IMR-90 (cell line): ENCODE measurements at places on chromosomes 4 and X. TPM values are rescaled to one million over a fixed set of nuclear protein-coding genes. Genes with fewer than 3 reads are reported as not detected.

GRCh38 chr4:6641164-6641970, 882 bp downstream of the MRFAP1 start:
- H3K27ac ChIP-seq: peak overlapping the region; percentile 91
- peaks cover 10% of the 10 kb centered on the region for H3K4me1 ChIP-seq
- no peaks in the 10 kb centered on the region for H3K27me3 ChIP-seq
- H3K36me3 ChIP-seq: peaks cover 13% of the 10 kb centered on the region
- DNase-seq: peak; percentile 42

DNA sequence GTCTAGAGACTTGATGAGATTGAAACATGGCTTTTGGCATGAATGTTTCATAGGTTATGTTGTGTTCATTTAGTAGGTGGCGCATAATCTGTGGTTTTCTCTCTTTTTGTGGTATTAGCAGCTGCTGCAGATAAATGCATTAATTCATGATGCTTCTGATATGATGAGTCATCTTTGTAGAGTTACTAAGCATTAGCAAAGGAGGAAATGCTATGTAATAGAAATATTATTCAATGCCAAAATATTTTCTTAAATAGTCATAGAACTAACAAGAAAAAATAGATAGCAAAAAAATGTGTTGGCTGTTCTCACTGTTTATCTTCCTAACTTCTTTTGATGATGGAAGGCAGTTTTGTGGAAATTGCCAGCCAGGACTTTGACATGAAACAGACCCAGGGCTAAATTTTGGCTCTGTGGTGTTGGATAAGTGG, 3.6 kb downstream of the ZXDB start:
- no peak overlapping the region for H3K27ac ChIP-seq
- H3K4me1 ChIP-seq: peaks cover 2% of the 10 kb centered on the region; the same call in 1 of the 2 replicates
- H3K27me3 ChIP-seq: no peaks in the 10 kb centered on the region
- H3K4me3 ChIP-seq: no peak overlapping the region; the same call in 1 of the 2 replicates
- H3K36me3 ChIP-seq: 0 out of 2 replicates have a peak, but pooled peaks cover 4% of the 10 kb centered on the region

- H3K4me1 ChIP-seq: no peaks in the 10 kb centered on the region
- no peaks in the 10 kb centered on the region for H3K36me3 ChIP-seq
- H3K4me3 ChIP-seq: no peak overlapping the region
These were observed 177.8 kb upstream of the DKK2 start for GRCh38 chr4:107213880-107214279.

GRCh38 chrX:74232859-74233258, 71.1 kb upstream of the ZCCHC13 start:
- peak; percentile 23 for DNase-seq
- no peak overlapping the region for H3K4me3 ChIP-seq
- no peaks in the 10 kb centered on the region for H3K27me3 ChIP-seq
- no peaks in the 10 kb centered on the region for H3K4me1 ChIP-seq
- peaks cover 4% of the 10 kb centered on the region; the same call in 1 of the 2 replicates for H3K36me3 ChIP-seq

GRCh38 chr4:39713691-39714090, 15.8 kb downstream of the UBE2K start:
- peaks cover 3% of the 10 kb centered on the region; the same call in 1 of the 2 replicates for H3K36me3 ChIP-seq
- H3K4me3 ChIP-seq: no peak overlapping the region
- peak overlapping the region; percentile 6; the same call in 1 of the 2 replicates for H3K27ac ChIP-seq
- H3K4me1 ChIP-seq: peaks cover 10% of the 10 kb centered on the region
- no peaks in the 10 kb centered on the region for H3K27me3 ChIP-seq

- no peak overlapping the region for H3K27ac ChIP-seq
- DNase-seq: no peak
- no peaks in the 10 kb centered on the region for H3K36me3 ChIP-seq
- peaks cover 2% of the 10 kb centered on the region; the same call in 1 of the 2 replicates for H3K4me1 ChIP-seq
These were observed 159.3 kb downstream of the SH3KBP1 start for GRCh38 chrX:19727887-19728648.

- H3K36me3 ChIP-seq: no peaks in the 10 kb centered on the region
- no peak for DNase-seq
- H3K27me3 ChIP-seq: no peaks in the 10 kb centered on the region
- H3K4me1 ChIP-seq: no peaks in the 10 kb centered on the region
- H3K27ac ChIP-seq: no peak overlapping the region
These were observed 257.8 kb downstream of the TEX13C start for GRCh38 chrX:125577479-125577878.

Gene SPANXB1
- not detected in 2 replicates for total RNA-seq

- no peak overlapping the region for H3K4me3 ChIP-seq
- H3K27ac ChIP-seq: no peak overlapping the region
- H3K27me3 ChIP-seq: no peaks in the 10 kb centered on the region
- H3K36me3 ChIP-seq: no peaks in the 10 kb centered on the region
These were observed 84.7 kb upstream of the ANKRD50 start for GRCh38 chr4:124797223-124797622.

DNA sequence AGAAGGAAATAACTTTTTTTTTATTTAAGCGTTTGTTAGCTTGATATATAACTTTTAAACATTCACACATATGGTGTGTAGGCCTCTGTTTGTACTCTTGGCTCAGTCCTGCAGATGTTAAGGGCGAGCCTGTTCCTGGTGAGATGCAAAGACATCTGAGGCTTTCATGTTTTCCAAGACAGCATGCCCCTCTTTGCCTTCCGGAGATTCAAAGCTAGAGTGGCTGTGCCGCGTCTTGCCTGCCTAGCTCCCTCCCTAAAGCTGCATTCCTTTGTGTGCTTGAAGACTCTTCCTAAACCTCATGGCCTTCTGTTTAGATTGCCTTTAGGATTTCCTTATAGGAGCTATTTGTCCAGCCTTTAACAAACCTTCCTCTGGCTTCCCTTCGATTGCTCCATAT, 67.1 kb downstream of the MID1IP1 start:
- no peaks in the 10 kb centered on the region; the same call in none of the 2 replicates for H3K27me3 ChIP-seq
- peaks cover 4% of the 10 kb centered on the region; the same call in 1 of the 2 replicates for H3K4me1 ChIP-seq
- no peak overlapping the region for H3K4me3 ChIP-seq
- no peak overlapping the region for H3K27ac ChIP-seq
- no peak for DNase-seq

DNA sequence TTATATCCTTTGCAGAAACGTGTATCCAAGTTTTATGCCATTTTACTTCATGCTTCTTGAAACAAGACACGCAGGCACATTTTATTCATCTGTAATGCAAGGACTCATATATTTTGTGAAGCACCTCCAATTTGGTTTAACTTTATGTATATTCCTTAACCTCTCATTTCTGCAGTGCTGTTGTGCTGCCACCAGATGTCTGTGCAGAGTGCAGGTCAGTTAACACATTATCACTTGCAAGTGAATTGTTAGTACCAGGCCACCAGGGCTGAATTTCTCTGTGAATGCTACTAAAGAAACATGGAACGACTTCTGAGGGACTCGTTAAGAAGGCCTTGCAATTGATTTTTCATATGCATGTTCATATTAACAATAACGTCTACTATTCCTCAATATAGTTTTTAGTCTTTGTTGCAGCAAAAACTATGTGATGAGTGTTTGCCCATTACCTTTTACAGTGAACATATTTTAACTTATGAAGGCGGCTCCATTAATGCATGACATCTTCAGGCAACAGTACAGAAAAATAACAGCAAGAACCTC, 770.3 kb downstream of the NLGN4X start:
- no peaks in the 10 kb centered on the region for H3K4me1 ChIP-seq
- H3K27me3 ChIP-seq: no peaks in the 10 kb centered on the region
- no peak for DNase-seq

GRCh38 chrX:1483843-1484637, 31.3 kb upstream of the ASMTL start:
- no peaks in the 10 kb centered on the region for H3K4me1 ChIP-seq
- H3K4me3 ChIP-seq: no peak overlapping the region
- H3K27ac ChIP-seq: no peak overlapping the region
- H3K36me3 ChIP-seq: no peaks in the 10 kb centered on the region
- DNase-seq: no peak

- DNase-seq: no peak
- H3K27ac ChIP-seq: no peak overlapping the region
- H3K27me3 ChIP-seq: no peaks in the 10 kb centered on the region
- H3K36me3 ChIP-seq: no peaks in the 10 kb centered on the region
- no peak overlapping the region for H3K4me3 ChIP-seq
These were observed 1.9 kb downstream of the CCDC110 start for GRCh38 chr4:185469580-185470154.

Gene EDA2R
- total RNA-seq: 22.8 and 23.8 TPM in 2 replicates

- no peak overlapping the region for H3K4me3 ChIP-seq
- H3K36me3 ChIP-seq: no peaks in the 10 kb centered on the region
- H3K4me1 ChIP-seq: peaks cover 4% of the 10 kb centered on the region; the same call in 1 of the 2 replicates
These were observed 82.6 kb downstream of the SORBS2 start for GRCh38 chr4:185729391-185729804.

Gene ADGRL3
- 2.2 and 2.5 TPM in 2 replicates for total RNA-seq

- H3K27ac ChIP-seq: no peak overlapping the region
- H3K4me3 ChIP-seq: no peak overlapping the region
- H3K4me1 ChIP-seq: no peaks in the 10 kb centered on the region
- no peak for DNase-seq
These were observed 1.2 kb downstream of the IRS4 start for GRCh38 chrX:108735091-108735678.

- H3K36me3 ChIP-seq: no peaks in the 10 kb centered on the region
- no peaks in the 10 kb centered on the region for H3K4me1 ChIP-seq
These were observed 81.5 kb downstream of the RCHY1 start for GRCh38 chr4:75432683-75433082.

Gene JADE3
- total RNA-seq: 4.4 and 4.7 TPM in 2 replicates

GRCh38 chr4:53015681-53016080, 153.6 kb downstream of the RASL11B start:
- DNase-seq: peak; percentile 81
- peaks cover 28% of the 10 kb centered on the region for H3K4me1 ChIP-seq
- H3K36me3 ChIP-seq: no peaks in the 10 kb centered on the region
- H3K27ac ChIP-seq: no peak overlapping the region
- no peaks in the 10 kb centered on the region for H3K27me3 ChIP-seq

Gene ODAM
- total RNA-seq: not detected in 2 replicates

DNA sequence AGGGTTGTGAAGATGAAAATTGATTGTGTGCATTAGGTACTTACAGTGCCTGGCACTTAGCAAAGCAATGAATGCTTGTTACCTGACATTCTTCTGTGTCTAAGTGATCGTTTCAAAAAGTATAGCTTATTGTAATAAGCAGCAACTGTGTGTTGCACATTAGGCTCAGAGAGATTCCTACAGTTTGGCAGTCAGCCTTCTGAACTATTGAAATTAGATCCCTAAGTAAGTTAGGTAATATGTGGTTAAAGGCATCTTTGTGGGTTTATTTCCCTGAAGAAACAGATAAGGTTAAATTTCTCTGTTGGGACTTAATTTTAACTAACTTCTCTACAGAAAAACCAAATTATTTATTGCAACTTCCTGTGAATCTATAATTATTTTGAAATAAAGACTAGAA, 93.4 kb downstream of the REPS2 start:
- H3K4me3 ChIP-seq: no peak overlapping the region
- H3K27ac ChIP-seq: no peak overlapping the region

DNA sequence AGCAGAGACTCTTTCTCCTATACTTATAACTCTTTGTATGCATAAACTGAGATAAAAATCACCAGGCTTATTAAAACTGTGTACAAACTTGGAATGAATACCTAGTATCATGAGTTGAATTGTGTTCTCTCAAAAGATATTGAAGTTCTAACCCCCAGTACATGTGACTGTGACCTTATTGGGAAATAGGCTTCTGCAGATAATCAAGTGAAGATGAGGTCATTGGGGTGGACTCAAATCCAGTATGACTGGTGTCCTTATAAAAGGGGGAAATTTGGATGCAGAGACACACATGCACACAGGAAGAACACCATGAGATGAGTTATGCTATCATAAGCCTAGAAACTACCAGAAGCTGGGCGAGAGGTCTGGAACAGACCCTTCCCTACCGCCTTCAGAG, 26.2 kb downstream of the ZNF827 start:
- no peaks in the 10 kb centered on the region for H3K36me3 ChIP-seq
- H3K4me1 ChIP-seq: peaks cover 8% of the 10 kb centered on the region
- H3K27me3 ChIP-seq: no peaks in the 10 kb centered on the region
- no peak for DNase-seq

Gene UGT2B11
- total RNA-seq: not detected in 2 replicates

Gene GRIA3
- total RNA-seq: not detected in 2 replicates

Gene CXCL11
- under 0.01 TPM in 2 replicates for total RNA-seq

Gene DUSP9
- total RNA-seq: under 0.01 TPM in 2 replicates

DNA sequence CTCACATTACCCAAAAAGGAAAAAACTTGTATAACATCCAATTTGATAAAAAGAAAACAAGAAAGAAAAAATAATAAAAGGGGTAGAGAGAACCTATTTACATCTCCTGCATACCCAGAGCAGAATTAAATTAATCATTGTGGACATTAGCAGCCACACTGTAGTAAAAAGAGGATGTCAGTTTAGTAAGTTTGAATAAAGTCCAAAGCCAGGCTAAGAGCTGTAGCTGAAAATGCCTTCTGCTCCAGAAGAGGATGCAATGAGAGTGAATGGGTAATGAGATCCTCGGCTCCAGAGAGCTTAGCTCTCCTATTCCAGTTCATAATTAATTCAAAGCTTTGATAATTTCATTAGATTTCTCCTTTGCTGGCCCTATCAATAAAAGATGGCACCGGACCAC, 78.2 kb downstream of the SLC10A7 start:
- peaks cover 2% of the 10 kb centered on the region; the same call in 1 of the 2 replicates for H3K4me1 ChIP-seq
- DNase-seq: no peak
- no peak overlapping the region for H3K27ac ChIP-seq
- H3K27me3 ChIP-seq: no peaks in the 10 kb centered on the region

DNA sequence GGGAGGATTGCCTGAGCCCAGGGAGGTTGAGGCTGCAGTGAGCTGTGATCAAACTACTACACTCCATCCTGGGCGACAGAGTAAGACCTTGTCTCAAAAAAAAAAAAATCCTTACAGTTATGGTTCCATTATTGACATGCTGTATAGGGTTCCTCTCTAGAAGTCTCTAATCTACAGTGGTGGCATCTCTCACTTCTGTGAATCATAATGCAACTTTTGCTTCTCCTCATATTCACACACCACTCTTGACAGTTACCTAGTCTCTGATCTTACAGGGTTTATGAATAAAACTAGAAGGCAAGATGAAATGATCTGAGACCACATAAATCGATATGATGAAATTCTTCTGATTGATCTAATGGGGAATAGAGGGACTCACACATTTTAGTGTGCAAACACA, 40.6 kb downstream of the DOCK11 start:
- no peaks in the 10 kb centered on the region for H3K27me3 ChIP-seq
- no peaks in the 10 kb centered on the region for H3K36me3 ChIP-seq
- no peak overlapping the region for H3K27ac ChIP-seq
- DNase-seq: no peak
- H3K4me3 ChIP-seq: no peak overlapping the region

Gene EXOC1L
- not detected in 2 replicates for total RNA-seq

GRCh38 chr4:143084566-143084965, 100.2 kb upstream of the USP38 start:
- no peak overlapping the region for H3K27ac ChIP-seq
- H3K4me1 ChIP-seq: no peaks in the 10 kb centered on the region
- DNase-seq: no peak
- H3K36me3 ChIP-seq: no peaks in the 10 kb centered on the region
- H3K27me3 ChIP-seq: no peaks in the 10 kb centered on the region

Gene GNRHR
- not detected in 2 replicates for total RNA-seq

Gene UTP14A
- 15.2 and 25.3 TPM in 2 replicates for total RNA-seq

- peaks cover 17% of the 10 kb centered on the region for H3K27me3 ChIP-seq
- H3K4me3 ChIP-seq: no peak overlapping the region
- no peak overlapping the region for H3K27ac ChIP-seq
- DNase-seq: no peak
- no peaks in the 10 kb centered on the region for H3K4me1 ChIP-seq
These were observed 65.4 kb upstream of the NKX1-1 start for GRCh38 chr4:1471443-1472147.

Gene CACNA1F
- total RNA-seq: not detected in 2 replicates
